ENCODE measurements at places on chromosomes 7 and 10.

- DNase-seq: no peak
These were observed 1.2 kb upstream of the AMPH start for GRCh38 chr7:38632411-38632810.

GRCh38 chr7:44384586-44385433, 59.4 kb upstream of the CAMK2B start:
- DNase-seq: no peak

DNA sequence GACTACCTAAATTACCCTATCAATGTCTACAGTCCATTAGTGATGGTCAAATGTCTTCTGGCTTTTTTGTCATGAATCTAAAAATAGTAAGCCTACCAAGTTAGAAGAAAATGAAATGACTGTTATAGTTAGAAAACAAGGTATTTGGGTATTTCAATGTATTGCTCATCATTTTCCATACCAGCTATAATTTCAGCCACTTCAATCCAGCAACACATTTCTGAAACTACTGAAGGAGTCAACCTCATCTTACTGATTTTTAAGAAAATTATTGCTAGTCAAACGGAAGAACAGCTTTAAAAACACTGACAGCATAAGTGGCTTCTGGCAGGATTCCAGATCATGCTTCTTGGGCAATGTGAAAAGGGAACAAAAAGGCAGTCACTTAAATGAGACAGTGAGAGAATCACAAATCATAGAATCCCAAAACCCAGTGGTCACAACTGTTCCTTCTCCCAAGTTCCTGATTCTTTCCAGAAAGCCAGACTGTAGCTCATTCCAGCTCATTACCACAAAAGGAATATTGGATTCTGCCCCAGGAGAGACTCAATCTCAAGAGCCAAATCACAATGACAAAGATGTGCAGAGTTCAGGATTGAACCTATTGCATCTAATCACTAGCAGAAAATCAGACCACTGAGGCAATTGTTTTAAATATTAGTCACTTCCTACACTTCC, 61.2 kb upstream of the LRRN3 start:
- peak; percentile 26 for DNase-seq

- DNase-seq: no peak
These were observed 182.4 kb downstream of the SEM1 start for GRCh38 chr7:96527133-96527827.

DNA sequence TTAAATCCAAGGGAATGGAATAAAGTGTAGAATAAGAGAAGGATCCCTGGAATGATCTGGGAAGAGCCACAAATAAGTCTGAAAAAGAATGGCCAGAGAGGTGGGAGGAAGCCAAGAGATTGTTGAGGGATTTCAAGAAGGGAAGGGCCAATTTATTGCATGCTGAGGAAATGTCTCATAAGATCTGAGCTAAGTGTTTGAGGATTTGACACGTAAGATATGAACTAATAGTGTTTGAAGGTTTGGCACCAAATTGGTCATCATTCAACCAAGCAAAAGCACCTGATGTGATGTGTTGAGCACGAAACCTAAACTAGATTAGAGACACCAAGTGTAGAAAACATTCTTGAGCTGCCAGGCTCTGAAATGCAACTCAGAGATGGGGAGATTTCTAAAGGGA, 97.9 kb downstream of the TSPAN12 start:
- no peak for DNase-seq

DNA sequence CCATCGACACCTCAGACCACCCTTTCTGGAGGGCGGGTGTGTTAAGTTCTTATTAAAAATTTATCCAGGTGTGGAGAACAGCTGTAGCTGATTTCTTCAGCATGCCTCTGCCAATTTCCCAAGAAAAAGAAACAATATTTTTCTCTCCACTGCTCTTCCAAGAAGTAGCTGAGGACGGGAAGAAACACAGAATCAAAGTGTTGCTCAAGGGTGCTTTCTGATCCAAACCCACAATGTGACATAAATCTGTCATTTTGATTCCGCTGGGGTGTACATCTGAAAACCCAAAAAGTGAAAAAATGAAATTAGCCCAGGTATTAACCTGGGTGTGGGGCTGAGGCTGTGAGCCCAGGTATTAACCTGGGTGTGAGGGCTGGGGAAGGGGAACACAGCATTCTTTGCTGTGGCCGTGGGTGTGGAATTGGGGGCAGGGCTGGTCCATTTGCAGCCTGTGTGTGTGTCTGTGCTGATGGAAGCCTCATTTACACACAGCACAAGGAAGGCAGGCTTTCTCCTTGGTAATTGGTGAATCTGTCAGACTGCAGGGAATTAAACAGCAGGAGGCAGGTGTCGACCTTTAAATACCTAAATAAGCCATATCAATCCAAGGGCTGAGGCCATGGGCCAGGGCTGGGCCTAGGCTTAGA, 48.4 kb upstream of the CCDC3 start:
- DNase-seq: no peak

DNA sequence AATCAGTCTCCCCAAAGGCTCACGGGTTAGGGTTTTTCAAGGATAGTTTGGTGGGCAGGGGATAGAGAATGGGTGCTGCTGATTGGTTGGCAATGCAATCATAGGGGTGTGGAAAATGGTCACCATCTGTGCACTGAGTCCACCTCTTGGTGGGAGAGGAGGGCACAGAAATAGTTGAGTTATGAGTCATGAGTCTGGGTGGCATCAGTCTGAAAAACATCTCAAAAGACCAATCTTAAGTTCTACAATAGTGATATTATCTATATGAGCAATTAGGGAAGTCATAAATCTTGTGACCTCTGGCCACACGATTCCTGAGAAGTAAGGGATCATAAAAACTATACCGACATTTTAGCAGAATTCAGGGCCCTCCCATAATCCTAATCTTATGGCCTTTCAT, 62.7 kb downstream of the LGI1 start:
- no peak for DNase-seq

DNA sequence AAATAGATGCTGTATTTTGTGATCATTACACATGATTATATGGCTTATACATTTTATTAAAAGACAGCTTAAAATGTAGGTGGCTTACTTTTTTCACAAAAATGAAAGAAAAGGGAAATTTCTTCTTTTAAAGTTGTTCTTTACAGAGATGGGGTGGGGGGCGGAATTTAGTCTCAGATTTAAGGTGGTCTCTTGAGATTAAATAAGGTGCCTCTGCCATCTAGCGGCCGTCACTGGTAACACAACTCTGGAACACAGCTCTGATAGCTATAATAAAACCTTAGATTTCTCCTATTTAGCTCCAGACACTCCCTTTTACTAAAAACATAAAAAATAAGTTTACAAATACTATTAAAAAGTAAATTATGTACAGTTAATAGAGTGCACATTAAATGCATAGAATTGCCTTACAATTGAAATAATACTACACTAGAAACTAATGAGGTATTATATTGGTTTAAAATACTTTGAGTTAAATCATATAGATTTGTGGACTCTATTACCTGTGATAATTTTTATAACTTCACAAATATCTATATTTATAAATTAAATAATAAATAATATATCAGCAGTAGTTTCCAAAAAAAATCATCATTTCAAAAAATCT, 210.9 kb downstream of the DGKB start:
- DNase-seq: peak; percentile 15

DNA sequence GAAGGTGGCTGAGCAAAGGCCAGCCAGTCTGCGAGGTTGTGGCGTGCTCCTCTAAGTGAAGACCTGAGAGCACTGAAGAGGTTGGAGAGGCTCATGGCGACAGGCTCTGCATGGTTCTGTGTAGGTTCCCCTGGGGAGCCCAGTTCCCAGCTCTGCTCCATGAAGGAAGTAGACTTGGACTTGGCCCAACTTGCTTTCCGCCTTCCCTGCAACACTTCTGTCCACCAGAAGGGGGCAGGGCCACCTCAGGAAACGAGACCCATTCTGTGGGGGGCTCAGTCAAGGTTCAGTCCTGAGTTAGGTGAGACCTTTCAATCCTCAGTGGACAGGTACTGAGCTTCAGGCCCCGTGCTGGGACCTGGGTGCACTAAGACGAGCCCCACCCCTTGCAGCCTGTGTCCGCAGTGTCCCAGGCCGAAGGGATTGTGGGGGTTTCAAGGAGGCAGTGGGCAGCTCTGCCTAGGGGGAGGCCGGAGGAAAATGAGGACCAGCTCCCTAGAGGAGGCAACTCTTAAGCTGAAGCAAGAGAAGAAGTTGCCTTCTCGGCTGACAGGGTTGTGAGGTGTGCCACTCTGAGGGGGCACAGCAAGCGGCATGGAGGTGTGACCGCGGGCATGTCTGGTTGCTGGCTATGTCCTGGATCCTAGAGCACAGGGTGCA, 15.0 kb upstream of the PCBD1 start:
- peak; percentile 14 for DNase-seq

GRCh38 chr7:24477398-24478136, 95.7 kb upstream of the PALS2 start:
- DNase-seq: no peak

- no peak for DNase-seq
These were observed 44.9 kb downstream of the SPDYE5 start for GRCh38 chr7:75536940-75537538.

DNA sequence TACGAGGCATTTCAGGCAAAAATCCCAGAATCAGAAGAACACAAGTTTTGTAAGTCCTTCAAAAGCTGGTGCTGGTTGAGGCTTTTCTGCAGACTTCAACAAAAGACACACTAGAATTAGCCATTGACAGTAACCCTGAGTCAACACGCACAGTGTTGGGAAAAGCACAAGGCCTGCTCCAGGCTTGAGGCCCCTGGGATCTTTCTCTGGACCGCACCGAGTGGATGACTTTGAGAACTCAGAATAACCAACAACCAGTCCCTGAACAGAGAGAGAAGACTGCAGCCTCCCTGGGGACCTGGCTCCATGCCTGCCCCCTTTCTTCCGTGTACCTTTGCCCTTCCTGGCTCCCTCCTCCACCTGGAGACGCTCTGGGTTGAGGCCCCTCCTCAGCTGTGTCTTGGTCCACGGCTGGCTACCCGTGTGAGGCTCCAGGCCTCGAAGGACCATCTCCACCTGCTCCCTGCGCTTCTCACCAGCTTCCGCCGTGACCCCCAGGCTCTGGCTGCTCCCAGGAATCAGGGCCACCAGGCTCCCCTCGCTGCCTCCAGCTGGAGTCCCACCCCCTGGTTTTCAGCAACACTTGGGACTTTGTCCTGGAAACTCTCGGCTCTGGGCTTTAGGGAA, 28.4 kb downstream of the DIP2C start:
- no peak for DNase-seq

DNA sequence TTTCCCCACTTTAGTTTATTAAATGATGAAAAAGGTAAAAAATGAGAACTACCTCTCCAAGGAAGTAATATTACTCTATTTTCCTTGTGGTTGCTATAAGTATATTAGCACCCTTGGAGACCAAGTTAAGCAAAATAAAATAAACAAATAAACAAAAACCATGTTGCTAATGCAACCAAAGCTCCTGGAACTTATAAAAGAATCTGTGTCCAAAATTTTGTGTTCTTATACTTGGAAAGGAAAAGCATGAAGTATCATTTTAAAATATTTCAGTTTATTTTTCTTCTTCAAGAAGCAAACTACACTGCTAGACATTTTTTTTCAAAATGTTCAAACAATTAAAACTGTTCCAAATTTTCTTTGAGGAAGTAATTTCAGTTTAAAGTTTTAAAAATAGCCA, 441.9 kb upstream of the LRRTM3 start:
- DNase-seq: no peak

GRCh38 chr10:46248651-46249146, 38.1 kb upstream of the ANTXRL start:
- DNase-seq: no peak

DNA sequence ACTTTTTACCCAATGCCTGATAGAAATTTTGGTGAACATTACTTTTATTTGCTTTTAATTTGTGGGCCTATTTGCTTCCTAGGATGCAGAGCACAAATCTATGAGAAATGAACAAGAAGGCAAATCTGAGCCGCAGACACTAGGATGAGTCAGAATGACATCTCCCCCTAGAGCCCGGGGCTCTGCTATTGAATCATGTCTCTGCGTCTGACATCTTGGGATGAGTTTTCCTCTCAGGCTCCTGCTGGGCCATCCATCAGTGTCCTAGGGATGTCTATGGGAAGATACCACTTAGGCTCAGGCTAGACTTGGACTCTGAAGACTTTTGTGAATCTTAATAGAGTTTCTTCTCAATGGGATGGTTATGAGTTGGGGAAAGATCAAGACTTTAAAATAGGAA, 157.3 kb upstream of the MTPN start:
- DNase-seq: no peak

DNA sequence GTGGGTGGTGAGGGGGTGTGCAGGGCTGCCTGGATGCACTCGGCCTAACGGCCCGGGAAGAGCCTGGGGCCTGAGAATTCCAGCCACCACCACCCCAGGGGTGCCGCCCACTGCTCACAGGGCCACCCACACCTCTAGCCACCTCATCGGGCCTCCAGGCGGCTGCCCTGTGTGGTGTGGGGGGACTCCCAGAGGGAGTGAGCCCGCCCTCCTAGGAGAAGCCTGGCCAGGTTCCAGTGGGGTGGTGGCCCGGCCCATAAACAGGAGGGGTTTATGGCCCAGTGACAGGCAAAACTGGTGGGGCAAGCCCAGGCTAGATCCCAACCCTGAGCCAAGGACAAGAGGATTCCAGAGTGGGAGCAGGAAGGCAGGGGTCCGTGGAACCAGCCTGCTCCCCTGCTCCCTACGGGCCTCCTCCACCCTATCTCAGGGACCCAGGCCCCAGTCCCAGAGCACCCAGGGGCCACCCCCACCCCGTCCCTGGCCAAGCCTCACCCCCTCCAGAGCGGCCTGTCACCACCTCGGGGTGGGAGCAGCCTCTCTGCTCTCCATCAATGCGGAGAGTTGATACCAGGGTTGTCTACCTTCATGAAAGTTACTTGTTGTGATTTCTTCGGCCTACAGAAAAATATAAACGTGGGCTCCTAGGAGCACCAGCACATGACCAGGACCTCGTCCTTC, 20.2 kb upstream of the PDGFA start:
- DNase-seq: no peak

DNA sequence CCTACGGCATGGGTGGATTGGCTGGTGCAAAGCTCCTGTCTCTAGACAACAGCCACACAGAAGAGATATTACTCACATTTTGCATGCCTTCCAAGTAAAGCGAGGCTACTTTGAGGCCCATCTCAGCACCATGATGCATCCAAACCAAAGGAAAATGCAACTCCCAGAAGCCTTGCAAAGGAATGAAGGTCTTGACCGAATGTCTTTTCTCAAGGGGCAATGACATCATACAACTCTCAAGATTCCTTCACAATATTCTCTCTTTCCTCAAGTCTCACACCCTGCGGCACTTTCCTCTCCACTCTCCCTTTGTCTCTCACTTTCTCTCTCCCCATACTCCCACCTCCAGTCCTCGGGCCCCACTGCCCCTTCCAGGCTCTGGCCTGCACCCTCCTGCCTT, 44.8 kb upstream of the CPXM2 start:
- no peak for DNase-seq
